ENCODE measurements at places on chromosomes 1 and 21. TPM values are rescaled to one million over a fixed set of nuclear protein-coding genes. Genes with fewer than 3 reads are reported as not detected.

DNA sequence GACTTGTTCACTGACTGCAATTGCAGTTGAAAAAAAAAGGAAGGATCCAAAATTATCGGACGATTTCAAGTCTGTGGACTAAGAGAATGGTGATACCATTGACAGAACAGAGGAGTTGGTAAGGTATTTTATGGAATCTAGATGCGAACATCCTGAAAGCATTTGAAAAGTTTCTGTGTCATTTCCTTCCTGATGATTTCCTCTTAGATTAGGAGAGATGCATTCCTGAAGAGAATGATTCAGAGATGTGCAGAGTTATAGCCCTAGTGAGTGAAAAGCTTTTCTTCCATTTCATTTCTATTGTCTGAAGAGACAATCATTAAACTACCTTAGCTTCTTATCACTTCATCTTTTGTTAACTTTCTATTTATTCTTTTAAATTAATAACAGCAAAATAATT is 200.0 kb downstream of the KCNK2 start:
- DNase-seq = no peak

DNA sequence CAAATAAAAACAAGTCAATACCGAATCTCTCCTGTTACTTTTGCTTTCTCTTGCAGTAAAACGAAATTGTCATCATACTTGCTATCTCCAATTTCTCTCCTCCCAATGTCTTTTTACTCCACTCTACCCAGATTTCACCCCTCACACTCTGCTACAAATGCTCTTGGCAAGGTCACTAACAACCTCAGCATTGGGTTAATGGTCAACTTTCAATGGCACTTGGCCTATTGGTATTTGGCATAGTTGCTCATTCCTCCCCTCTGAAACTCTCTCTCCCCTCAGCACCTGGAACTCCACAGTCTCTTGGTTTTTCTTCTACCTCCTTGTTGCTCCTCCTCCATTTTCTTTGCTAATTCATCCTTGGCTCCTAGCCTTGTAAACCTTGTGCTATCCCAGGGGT is 367.3 kb downstream of the PTPRU start:
- no peak for DNase-seq

DNA sequence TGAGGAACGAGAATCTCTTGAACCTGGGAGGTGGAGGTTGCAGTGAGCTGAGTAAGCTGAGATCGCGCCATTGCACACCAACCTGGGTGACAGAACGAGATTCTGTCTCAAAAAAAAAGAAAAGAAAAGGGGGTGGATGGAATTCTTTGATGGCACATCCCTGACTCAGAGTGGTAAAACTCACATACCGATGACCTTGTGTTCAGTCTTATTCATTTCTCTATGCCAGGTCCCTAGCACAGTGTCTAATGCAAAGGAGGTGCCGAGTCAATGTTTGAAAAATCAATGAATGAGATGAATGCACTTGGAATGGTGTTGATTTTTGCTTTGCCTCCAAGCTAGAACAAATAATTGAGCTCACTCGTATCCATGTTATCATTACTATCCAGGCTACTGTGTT is 18.5 kb upstream of the FAM20B start:
- DNase-seq = no peak

GRCh38 chr1:58805716-58806571 is 22.1 kb upstream of the JUN start:
- no peak for DNase-seq

- DNase-seq = no peak
Measured at GRCh38 chr1:28867850-28868249, 46.5 kb upstream of the EPB41 start.

- DNase-seq = no peak
Measured at GRCh38 chr21:40658311-40658710, 188.6 kb downstream of the DSCAM start.

- DNase-seq = no peak
Measured at GRCh38 chr1:47013293-47013692, 10.2 kb upstream of the CYP4X1 start.

GRCh38 chr1:204348722-204349121 is 11.0 kb downstream of the PLEKHA6 start:
- DNase-seq = peak; percentile 79

DNA sequence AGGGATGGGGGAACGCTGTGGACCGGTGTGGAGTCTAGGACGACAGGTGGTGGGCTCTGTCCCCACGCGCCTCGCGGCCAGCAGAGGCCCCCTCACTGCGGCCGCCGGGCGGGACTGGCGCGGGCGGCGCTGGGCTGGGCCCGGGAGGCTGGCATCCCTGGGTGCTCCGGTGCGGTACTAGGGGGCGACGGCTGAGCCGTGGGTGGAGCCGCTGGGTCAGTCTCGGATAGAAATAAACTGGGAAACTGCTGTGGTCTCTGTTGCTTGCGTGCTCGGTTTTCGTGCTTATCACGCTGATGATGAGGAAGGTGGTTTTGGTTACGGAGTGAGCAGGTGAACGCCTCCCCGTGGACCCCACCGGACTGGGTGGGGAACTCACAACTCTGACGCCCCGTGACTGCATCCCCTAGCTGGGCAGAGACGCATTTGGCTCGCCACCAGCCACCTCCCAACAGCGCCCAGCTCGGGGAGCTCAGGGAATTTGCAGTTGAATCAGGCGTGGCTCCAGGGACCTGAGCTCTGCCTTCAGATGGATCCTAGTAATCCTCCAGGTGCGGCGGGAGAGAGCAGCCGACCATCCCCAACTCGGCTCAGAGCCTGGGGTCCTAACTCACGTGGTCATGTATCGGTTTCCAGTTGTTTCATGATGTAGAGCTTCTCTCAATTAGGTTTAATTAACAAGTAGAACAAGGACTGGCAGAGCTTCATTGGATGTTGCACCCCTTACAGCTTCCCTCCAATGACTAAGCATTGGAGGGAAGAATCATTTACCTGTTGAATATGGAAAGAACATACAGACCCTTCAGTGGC is 32.1 kb downstream of the HSD17B7 start:
- DNase-seq = no peak

DNA sequence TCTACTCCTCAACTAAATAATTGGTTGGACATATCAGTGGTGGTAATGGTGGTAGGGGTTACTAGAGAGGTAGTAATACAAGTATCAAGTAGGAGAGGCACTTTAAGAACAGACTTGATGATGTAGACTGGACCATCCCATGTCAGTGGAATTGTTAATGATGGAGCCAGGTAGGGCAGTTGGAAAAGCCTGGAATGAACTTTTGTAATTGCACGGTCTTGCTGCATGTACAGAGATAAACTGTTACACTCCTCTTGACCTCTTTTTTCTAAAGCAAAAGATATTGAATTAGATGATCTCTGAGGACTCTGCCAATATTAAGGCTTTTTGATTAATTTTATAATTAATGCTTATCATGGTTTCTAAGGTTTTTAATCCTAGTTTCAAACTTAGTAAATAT is 5.8 kb downstream of the HMGCS2 start:
- no peak for DNase-seq

DNA sequence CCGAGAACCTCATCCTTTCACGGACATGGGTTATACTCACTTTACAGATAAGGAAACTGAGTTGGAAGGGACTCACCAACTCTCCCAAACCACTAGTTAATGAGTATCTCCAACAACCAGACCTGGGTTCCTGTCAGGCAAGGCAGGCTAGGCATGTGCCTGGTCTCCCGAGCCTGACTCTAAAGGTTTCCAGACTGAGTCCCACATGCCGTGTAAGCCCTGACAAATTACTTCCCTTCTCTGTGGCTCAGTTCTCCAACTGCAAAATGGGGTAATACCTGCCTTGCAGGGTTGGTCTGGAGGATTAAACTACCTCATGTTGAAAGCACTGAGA is 34.3 kb downstream of the SSBP3 start:
- no peak for DNase-seq

DNA sequence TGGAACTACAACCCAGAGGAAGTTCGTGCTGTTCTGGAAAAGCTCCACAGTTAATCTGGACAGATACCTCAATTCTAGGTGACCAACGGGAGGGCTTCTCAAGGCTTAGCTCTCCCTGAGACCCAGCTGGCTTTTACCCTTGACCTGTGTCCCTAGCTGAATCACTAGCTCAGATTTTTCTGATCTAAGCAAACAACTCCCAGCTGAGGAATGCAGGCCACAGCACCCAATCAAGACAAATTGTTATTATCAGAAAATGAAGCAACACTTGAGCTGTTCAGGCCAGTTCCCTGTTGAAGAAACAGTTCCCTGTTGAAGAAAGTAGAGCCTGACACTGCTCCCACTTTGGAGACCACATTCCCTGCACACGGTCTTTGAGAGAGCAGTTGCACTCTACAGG is 16.0 kb downstream of the DIO1 start:
- DNase-seq = no peak

- DNase-seq = no peak
Measured at GRCh38 chr1:231786126-231786525, 159.5 kb downstream of the DISC1 start.

- DNase-seq = no peak
Measured at GRCh38 chr1:12085643-12086260, 22.6 kb downstream of the TNFRSF8 start.

The AMY1A gene
- not detected for total RNA-seq

The MROH7 gene
- total RNA-seq = not detected

The LYPD8 gene
- total RNA-seq = not detected

The DNM3 gene
- total RNA-seq = 1.7 TPM

The PATJ gene
- 5.8 TPM for total RNA-seq

The SLAMF9 gene
- total RNA-seq = not detected
